Hematopoietic multipotent progenitor cell treated with erythropoietin and hydrocortisone succinate and interleukin-3 and kit ligand, for 6 days (in vitro differentiated cells): ENCODE measurements at places on chromosomes 7 and 10.

GRCh38 chr10:35520996-35521395, 84.1 kb upstream of the GJD4 start:
- DNase-seq: no peak

GRCh38 chr7:75938921-75939320, 24.0 kb downstream of the POR start:
- no peak for DNase-seq

GRCh38 chr10:80583685-80584084, 46.0 kb downstream of the SH2D4B start:
- DNase-seq: peak; percentile 38

DNA sequence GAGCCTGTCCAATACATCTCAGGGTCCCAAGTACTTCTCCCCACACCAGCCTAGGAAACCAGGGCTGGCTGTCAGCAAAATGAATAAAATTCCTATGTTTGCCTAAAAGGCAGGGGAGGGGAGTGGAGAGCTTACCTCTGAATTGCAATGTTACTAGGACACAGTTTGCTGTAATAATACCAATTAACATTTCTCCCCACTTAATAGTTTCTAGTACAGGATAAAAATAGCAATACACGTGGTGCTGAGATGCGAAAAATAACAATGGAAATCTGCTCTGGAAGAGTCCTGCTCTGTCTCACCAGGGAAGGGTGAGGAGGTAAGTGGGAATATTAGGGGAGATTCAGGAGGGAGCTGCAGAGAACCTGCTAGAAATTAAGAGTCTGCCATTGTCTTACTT, 112.3 kb downstream of the PLXNA4 start:
- DNase-seq: no peak

GRCh38 chr7:42833411-42833810, 78.5 kb downstream of the C7orf25 start:
- DNase-seq: no peak

DNA sequence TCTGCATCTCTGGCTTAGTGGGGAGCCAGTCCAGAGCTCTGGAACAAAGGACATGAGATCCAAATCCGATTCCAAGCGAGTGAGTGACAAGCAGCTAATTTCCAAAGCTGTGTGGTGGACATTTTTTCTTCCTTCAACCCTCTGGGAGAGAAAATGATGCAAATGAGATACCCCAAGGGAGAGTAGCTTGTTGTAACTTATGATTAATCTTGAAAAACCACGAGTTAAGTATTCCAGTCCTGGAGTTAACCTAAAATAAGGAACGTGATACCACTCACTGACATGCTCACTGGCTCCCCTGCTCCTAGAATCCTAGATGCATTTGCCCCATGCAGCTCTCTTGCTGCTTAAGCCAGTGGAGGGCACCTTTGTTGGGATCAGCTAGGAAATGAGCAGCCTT, 116.0 kb upstream of the HABP2 start:
- DNase-seq: no peak

GRCh38 chr7:54831644-54832095, 72.7 kb upstream of the SEC61G start:
- DNase-seq: no peak

- no peak for DNase-seq
These were observed 256.6 kb upstream of the SEMA3C start for GRCh38 chr7:81175275-81175940.

DNA sequence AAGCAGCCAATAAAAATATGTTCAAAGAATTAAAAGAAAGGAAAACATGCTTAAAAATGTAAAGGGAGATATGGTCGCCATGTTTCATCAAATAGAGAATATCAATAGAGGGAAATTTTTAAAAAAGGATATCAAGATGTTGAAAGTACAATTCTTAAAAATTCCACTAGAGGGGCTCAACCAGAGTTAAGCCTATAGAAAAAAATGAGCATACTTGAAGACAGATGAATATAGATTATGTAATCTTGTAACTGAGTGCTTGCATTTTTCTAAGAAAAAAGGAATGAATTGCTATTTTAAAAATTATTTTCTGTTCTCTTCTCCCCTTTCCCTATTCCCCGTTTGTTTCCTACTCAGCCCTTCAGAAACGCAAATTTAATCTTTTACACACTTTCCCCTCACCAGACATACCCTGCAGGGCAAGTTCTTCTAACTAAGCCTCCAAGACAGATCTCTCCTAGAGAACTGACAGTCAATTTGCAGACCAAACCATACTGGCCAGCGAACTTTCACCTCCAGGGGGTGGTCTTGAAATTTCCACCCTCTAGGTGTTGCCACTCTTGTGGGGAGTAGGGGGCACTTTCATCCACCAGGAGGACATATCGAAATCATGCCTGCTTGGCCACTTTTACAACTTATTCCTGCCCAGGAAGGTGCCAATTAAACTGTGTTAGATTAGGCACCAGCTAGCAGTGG, 67.7 kb downstream of the NSUN6 start:
- peak; percentile 64 for DNase-seq

DNA sequence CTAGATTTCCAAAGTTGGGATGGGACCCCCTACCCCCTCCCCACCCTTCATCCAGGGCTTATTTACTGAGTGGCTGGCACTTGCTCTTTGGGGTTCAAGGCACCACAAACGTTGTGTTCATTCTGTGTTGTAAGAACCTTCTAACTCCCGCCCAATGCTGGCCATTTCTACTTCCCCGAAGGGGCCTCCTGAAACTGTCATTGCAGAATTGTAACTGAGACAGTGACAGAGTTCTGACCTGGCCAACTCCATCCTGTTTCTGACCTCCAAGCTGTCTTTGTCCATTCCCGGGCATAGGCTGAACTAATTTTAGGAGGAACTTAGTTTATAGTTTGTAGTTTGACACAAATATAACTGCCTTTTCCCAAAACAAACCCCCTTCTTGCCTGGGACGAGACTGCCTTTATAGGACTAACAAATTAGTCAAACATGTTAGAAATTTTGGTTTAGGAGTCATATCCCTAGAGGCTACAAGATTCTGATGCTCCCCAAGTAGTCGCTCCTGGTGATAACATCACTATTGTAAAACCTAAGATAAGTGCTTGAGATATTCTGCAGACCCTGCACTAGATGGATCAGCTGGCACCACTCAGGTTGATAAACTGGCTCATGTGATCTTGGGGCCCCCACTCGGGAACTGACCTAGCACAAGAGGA, 34.8 kb upstream of the ZMIZ2 start:
- no peak for DNase-seq

GRCh38 chr10:6920072-6921019, 340.3 kb upstream of the PRKCQ start:
- peak; percentile 96 for DNase-seq

DNA sequence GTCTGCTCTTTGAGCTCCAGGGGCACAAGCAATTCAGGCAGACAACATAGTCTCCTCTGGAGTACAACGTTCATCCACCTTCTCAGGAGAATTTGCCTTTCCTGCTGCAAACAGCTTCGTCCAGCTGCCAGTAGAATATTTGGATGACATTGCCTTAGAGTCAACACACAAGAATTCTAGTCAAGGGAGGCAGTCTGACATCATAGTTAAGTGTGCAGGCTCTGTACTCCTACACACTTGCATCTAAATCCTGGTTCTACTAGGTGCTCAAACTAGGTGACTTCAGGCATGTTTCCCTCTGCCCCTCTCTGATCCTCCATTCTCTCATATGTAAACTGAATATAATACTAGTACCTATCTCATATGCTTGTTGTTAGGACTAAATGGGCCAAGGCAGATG, 314.8 kb downstream of the HPSE2 start:
- no peak for DNase-seq

DNA sequence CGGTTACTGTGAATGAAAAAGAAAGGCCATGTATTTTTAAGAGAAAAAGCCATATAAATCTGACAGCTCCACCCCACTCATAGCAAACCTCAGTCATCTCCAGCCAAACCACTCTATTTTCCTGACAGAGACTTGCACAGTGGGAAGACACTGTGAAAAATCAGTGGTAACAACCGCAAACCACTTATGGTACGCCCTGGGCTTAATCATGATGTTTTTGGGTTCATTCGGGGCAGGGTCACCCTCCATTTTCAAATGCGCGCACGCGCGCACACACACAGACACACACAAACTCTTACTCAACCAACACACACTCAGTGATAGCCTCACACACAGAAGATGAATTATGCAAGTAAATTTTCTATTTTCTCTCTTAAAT, 82.1 kb upstream of the HPS1 start:
- no peak for DNase-seq

- DNase-seq: no peak
These were observed 226.5 kb downstream of the FANK1 start for GRCh38 chr10:126122881-126123280.

DNA sequence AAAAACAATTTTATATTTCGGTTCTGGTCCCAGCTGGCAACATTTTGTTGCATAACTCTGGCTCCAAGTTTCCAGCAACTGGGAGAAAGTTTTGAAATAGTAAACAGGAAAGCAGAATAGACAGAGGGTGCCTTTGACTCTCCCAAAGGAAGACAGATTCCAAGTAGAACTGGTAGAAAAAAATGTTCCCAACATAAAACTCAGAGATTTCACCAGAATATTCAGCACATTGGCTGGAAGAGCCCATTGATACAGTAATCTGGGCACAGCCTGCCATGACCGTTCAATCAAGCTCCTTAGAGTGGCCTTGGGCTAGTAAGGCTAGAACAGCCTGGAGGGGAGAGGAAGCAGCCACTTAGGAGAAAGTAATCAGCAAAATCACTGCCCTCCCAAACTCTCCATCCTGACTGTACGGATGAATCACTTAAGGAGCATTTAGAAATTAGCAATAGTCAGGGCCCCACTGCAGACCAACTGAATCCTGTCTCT, 120.4 kb downstream of the CUBN start:
- no peak for DNase-seq

DNA sequence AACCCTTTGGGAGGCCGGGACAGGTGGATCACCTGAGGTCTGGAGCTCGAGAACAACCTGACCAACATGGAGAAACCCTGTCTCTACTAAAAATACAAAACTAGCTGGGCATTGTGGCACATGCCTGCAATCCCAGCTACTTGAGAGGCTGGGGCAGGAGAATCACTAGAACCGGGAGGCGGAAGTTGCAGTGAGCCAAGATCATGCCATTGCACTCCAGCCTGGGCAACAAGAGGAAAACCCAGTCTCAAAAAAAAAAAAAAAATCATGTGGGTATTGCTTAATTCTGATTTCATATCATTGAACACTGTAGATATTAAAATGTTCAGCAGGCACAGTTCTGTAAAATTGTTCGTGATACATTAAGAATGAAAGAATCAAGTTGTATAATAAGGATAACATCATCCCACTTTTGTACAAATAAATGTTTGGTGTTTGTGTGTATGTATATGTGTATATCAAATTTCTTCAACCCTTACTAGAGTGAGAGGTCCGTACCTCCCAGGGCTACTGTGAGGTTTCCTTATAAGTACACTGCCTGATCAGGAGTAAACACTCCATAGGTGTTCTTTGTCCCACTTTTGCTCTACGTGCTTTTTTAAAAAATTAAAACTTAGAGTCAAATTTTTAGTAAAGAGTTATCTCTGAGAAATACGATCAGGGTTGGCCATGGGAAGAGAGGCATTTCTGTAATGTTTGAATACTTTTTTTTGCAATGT, 31.7 kb downstream of the PLEKHS1 start:
- no peak for DNase-seq

GRCh38 chr7:76285604-76286374, 16.7 kb upstream of the HSPB1 start:
- no peak for DNase-seq

GRCh38 chr7:8389593-8390261, 43.7 kb upstream of the NXPH1 start:
- DNase-seq: no peak

- DNase-seq: no peak
These were observed 619.3 kb upstream of the ADARB2 start for GRCh38 chr10:2356670-2357069.
